ENCODE measurements at places on chromosomes 12 and 14. TPM values are rescaled to one million over a fixed set of nuclear protein-coding genes. Genes with fewer than 3 reads are reported as not detected.

The RDH16 gene
- 0.49 TPM for total RNA-seq

The ETFBKMT gene
- 1.5 TPM for total RNA-seq

The TAS2R31 gene
- 11.1 TPM for total RNA-seq

The CLEC14A gene
- total RNA-seq: 3.2 TPM

The SOCS2 gene
- total RNA-seq: 50.2 TPM

The GPRC5D gene
- not detected for total RNA-seq

The PSMD9 gene
- 11.8 TPM for total RNA-seq

The CCDC196 gene
- total RNA-seq: not detected

The RDH12 gene
- total RNA-seq: 0.25 TPM

The KRT4 gene
- not detected for total RNA-seq

The LMNTD1 gene
- total RNA-seq: 1.2 TPM

The GPR68 gene
- total RNA-seq: 2.2 TPM

All from temporal lobe (tissue), 4 donors.